ENCODE measurements at places on chromosomes 13 and 19. TPM values are rescaled to one million over a fixed set of nuclear protein-coding genes. Genes with fewer than 3 reads are reported as not detected.

The PEG3 gene
- total RNA-seq, result 353 TPM

The ZNF792 gene
- total RNA-seq, result 15.4 TPM

The CRLF1 gene
- total RNA-seq, result 305 TPM

- H3K4me1 ChIP-seq, result no peaks in the 10 kb centered on the region
- no peak overlapping the region for H3K27ac ChIP-seq
- H3K27me3 ChIP-seq, result no peaks in the 10 kb centered on the region
- H3K36me3 ChIP-seq, result peaks cover 13% of the 10 kb centered on the region
- DNase-seq, result no peak
These were observed 64.3 kb downstream of the TM9SF2 start for GRCh38 chr13:99565478-99566124.

The SF3A2 gene
- 187 TPM for total RNA-seq

The BEST2 gene
- 0.13 TPM for total RNA-seq

DNA sequence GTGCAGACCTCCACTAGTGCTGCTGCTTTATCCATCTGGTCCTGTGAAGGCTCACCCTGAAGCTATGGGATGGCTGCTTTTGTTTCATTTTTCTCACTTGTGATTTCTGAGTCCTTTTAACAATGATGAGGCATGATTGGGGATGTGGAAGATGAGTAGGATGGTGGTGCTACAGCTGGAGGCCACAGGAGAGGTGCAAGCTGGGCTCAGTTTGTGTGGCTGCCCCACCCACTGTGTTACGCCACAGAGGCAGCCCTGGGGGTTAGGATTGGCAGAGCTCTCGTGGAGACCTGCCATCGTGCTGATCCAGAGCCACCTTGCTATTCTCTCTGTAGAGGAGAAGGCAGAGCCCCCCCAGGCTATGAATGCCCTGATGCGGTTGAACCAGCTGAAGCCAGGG is 19.6 kb upstream of the QTRT1 start:
- no peak overlapping the region for H3K4me3 ChIP-seq
- H3K27ac ChIP-seq, result peak overlapping the region; percentile 30
- no peak for DNase-seq
- peaks cover 100% of the 10 kb centered on the region for H3K36me3 ChIP-seq
- no peaks in the 10 kb centered on the region for H3K4me1 ChIP-seq
- H3K27me3 ChIP-seq, result no peaks in the 10 kb centered on the region

DNA sequence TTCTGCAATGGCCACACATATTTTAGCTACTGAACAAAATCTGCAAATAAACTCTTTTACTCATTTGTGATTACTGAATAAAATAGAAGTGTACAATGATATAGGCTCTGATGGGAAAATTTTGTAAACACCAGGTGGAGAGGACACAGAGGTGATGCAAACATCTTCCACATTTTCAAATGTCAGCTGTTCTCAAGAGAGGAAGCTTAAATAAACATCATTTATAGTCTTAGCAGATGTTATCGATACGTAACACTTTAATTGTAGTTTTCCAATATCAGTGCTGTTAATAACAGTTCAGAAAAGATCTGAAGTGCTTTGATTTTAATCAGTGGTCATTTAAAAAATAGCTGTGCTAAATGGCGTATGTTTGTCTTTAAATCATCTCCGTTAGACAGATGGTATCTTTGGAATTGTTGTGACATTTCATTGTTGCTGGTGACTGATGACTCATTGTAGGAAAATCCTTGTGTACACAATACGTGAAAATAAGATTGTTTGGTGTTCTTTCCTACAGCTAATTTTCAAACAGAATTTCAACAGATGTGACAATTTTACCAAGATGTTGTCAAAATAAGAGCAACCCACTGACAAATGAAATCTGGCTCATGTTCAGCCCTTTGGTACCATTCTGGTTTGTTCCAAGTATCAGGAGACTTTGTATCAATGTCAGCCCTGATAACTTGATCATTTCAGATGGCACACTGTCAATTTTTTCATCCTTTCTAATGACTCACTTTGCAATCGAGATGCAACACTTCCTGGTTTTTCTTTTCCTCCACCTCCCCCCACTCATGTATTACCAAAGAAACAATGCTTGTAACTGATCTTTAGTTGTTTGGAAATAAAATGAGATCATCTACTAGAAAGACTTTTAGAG is 516.0 kb downstream of the DCT start:
- H3K27me3 ChIP-seq, result no peaks in the 10 kb centered on the region
- H3K4me3 ChIP-seq, result no peak overlapping the region
- H3K27ac ChIP-seq, result no peak overlapping the region
- H3K4me1 ChIP-seq, result peaks cover 28% of the 10 kb centered on the region

GRCh38 chr13:46389457-46390451 is 2.7 kb upstream of the RUBCNL start:
- H3K36me3 ChIP-seq, result peaks cover 10% of the 10 kb centered on the region
- H3K27me3 ChIP-seq, result no peaks in the 10 kb centered on the region
- peak overlapping the region; percentile 96 for H3K27ac ChIP-seq
- peak; percentile 79 for DNase-seq
- peak overlapping the region; percentile 90 for H3K4me3 ChIP-seq

- H3K27me3 ChIP-seq, result peaks cover 6% of the 10 kb centered on the region
- DNase-seq, result no peak
- no peak overlapping the region for H3K4me3 ChIP-seq
These were observed 43.2 kb downstream of the FLT3 start for GRCh38 chr13:28056970-28057712.

DNA sequence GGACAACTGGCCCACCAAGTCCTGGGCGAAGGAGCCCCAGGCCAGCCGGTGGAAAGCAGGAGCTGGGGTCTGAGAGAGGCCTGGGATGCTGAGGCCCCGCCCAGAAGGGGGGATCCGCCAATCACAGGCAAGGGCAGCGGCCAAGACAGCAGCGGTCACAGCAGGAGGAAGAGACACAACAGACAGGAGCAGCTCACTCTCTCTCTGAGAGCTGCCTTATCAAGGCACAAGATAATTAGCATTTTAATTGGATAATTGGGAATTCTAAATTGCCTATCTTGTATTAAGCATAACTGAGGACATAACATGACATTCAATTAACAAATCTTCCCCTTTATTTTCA is 46.2 kb downstream of the CEBPG start:
- H3K36me3 ChIP-seq, result no peaks in the 10 kb centered on the region
- DNase-seq, result no peak
- H3K27me3 ChIP-seq, result no peaks in the 10 kb centered on the region
- no peaks in the 10 kb centered on the region for H3K4me1 ChIP-seq

DNA sequence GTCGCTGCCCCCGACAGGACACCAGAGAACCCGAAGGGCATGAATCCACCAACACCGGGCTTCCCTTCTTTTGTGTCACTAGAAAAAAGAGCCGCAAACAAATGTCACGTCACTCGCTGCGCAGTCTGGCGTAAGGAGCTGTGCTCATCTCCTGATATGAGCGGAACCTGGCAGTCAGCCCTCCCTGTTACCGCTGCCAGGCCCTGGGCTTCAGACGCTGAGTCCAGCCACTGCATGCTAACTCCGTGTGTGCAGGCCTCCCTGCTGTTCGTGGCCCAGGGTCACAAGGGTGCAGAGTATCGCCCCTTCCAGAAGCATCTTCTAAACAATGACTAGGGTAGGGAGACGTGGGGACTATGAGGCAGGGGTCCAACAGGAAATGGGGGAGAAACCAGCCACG is 71.3 kb downstream of the SLC7A1 start:
- no peak overlapping the region for H3K4me3 ChIP-seq
- H3K36me3 ChIP-seq, result peaks cover 54% of the 10 kb centered on the region
- H3K27ac ChIP-seq, result no peak overlapping the region
- H3K4me1 ChIP-seq, result peaks cover 4% of the 10 kb centered on the region

The ZNF738 gene
- total RNA-seq, result 27.2 TPM

- DNase-seq, result no peak
- peaks cover 75% of the 10 kb centered on the region for H3K4me1 ChIP-seq
- no peak overlapping the region for H3K4me3 ChIP-seq
- peaks cover 5% of the 10 kb centered on the region for H3K36me3 ChIP-seq
These were observed 393.3 kb downstream of the DIAPH3 start for GRCh38 chr13:59770451-59770850.

- DNase-seq, result no peak
- H3K4me1 ChIP-seq, result no peaks in the 10 kb centered on the region
- no peaks in the 10 kb centered on the region for H3K36me3 ChIP-seq
- H3K27me3 ChIP-seq, result no peaks in the 10 kb centered on the region
These were observed 22.5 kb upstream of the KLF2 start for GRCh38 chr19:16301999-16302694.

DNA sequence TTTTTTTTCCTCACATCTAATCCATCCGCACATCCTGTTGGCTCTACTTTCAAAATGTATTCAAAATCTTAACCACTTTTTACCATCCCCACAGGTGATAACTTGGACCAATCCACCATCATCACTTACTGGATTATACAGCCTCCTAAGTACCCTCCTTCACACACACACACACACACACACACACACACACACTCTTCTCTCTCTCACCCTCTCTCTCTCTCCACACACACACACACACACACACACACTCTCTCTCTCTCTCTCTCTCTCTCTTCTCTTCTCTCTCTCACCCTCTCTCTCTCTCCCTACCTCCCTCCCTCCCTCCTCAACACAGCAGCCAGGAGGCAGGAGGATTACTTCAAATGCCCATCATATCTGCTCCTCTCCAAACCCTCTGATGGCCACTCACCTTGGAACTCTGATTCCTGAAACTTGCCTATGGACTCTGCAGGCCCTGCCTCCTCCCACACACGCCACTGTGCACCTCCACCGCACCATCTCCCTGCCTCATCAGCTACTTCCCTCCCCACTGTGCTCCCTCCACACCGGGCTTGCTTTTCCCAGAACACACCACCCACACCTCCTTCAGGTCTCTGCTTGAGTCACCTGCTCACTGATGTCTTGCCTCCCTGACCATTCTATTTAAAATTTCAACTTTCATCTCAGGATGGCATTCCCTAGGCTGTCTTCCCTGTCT is 39.7 kb downstream of the RCBTB2 start:
- H3K36me3 ChIP-seq, result no peaks in the 10 kb centered on the region
- no peak for DNase-seq
- H3K27me3 ChIP-seq, result no peaks in the 10 kb centered on the region
- H3K27ac ChIP-seq, result no peak overlapping the region
- H3K4me1 ChIP-seq, result peaks cover 19% of the 10 kb centered on the region

The NLRP9 gene
- not detected for total RNA-seq

DNA sequence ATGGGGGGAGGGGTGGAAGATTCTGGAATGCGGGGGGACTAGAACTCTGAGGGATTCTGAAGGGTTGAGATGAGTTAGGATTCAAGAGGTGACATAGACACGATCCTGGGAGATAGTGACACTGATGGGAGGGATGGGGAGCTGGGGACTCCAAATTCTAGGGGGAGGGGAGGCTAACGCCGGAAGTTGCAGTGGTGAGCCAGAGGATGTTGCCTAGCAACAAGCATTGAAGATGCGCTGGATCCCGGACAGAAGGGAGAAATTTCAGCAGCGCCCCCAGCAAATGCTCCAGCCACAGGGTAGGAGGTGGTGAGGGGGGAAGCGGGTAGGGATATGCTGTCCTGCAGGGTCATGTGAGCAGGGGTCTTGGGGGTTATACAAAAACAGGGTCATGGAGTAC is 6.9 kb upstream of the LTBP4 start:
- H3K4me3 ChIP-seq, result no peak overlapping the region
- H3K36me3 ChIP-seq, result no peaks in the 10 kb centered on the region
- DNase-seq, result no peak
- peaks cover 12% of the 10 kb centered on the region for H3K4me1 ChIP-seq

The SLC25A23 gene
- total RNA-seq, result 39.9 TPM

DNA sequence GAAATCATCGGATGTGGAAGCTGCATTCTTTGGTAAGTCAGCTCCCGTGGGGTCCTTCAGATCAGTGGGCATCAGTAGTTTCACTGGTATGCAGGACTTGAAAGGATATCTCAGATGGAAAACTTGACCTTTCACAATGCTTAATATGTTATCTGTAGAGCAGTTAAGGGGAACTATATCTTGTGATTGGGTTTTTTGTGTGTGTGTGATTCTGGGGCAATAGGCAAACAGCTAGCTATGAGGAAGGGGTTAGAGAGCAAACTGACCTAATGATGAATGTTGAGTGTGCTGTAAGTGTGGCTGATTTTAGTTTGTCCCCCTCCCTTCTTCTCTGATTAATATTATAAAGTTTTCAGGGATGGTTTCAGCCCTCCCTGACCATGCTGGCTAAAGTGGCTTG is 53.3 kb downstream of the ACSBG2 start:
- no peaks in the 10 kb centered on the region for H3K27me3 ChIP-seq
- H3K27ac ChIP-seq, result no peak overlapping the region
- peaks cover 6% of the 10 kb centered on the region for H3K36me3 ChIP-seq
- H3K4me3 ChIP-seq, result no peak overlapping the region
- no peaks in the 10 kb centered on the region for H3K4me1 ChIP-seq

DNA sequence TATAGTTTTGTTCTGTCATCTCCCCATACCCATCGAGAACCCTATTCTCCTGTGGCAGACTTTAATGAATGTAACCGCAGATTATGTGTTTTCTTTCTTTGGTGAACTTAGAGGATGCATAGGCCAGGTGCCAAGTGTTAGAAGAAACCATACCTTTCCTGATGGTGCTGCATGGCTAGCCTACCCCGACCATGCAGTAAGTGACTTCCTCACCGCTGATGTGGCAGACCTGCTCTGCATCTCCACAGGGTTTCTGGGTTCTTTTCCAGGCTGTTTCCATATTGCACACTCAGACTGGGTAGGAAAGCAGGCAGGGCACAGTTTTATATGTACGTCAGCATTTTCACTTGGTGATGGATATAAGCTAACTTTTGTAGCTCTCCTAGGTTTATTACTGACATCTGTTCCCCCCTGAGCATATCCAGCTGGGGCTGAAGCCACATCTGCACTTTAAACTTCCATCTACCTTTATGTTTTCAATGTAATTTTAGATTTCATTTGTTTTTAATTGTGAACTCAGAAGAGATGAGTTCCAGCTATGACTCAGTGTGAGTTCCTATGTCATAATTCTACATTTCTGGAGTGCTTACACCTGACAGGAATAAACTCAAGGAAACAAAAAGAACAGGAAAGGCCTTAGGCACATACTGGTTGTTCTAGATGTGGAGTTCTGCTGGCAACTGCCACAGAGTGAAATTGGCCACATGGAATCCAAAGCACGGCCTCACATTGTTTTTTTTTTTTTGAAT is 42.3 kb downstream of the LRCH1 start:
- H3K27me3 ChIP-seq, result no peaks in the 10 kb centered on the region
- peaks cover 74% of the 10 kb centered on the region for H3K4me1 ChIP-seq
- H3K36me3 ChIP-seq, result no peaks in the 10 kb centered on the region

The ERCC2 gene
- 59.2 TPM for total RNA-seq

DNA sequence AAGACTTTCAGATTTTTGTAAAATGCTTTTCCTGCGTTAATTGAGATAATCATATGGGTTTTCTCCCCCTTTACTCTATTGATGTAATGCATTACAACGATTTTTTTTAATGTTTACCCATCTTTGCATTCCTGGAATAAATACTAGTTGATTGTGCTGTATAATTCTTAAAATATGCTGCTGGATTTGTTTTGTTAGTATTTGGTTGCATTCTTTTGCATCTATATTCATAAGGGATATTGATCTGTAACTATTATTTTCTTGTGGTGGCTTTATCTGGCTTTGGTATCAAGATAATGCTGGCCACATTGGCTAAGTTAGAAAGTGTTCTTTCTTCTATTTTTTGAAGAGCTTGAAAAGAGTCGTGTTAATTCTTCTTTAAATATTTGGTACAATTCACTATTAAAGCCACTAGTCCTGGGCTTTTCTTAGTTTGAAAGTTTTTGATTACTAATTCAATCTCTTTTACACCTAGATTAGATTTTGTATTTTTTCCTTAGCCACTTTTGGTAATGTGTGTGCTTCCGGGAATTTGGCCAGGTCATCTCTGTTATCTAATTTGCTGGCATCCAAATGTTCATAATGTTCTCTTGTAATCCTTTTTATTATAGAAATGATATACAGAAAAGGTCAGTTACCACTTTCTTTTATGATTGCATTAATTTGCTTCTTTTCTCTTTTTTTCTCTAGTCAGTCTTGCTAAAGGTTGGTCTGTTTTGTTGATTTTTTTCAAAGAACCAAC is 29.8 kb downstream of the KL start:
- DNase-seq, result no peak
- H3K27ac ChIP-seq, result no peak overlapping the region
- no peaks in the 10 kb centered on the region for H3K36me3 ChIP-seq
- H3K4me1 ChIP-seq, result no peaks in the 10 kb centered on the region
- no peak overlapping the region for H3K4me3 ChIP-seq
